ENCODE measurements at places on chromosomes 6 and 20.

- DNase-seq: no peak
Observed at GRCh38 chr20:2873747-2874041, 413 bp downstream of the PTPRA start.

GRCh38 chr6:13298446-13298845 is 29.9 kb downstream of the TBC1D7 start:
- DNase-seq: no peak

DNA sequence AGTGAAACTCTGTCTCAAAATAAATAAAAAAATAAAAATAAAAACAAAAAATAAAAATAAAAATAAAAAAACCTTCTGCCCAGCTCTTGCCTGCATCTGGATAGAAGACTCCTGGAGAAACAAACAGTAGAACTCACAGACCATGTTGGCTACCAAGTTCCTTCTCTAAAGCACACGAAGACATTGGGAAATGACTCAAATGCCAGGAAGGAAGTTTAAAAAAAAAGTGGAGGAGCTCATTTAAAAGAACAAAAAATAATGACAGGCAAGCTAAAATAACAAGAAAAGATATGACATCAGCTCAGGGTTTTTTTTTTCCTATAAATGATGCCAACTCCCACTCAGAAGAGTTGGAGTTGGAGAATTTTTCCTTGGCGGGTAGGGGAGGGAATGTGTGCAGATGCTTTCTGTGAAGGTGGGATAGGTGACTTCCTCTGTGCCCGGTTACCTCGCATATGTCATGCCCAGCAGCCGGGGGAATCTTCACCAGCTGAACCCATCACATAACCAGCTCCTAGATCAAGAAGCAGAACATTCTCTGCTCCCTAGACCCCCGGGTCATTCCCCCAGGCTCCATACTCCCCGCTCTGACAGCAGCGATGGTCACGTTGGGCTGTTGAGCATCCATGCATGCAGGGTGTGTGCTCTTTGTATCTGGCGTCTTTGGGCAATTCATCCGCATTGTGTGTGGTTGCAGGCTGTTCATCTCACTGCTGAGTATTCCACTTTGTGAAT is 17.3 kb upstream of the CD93 start:
- peak; percentile 91 for DNase-seq

DNA sequence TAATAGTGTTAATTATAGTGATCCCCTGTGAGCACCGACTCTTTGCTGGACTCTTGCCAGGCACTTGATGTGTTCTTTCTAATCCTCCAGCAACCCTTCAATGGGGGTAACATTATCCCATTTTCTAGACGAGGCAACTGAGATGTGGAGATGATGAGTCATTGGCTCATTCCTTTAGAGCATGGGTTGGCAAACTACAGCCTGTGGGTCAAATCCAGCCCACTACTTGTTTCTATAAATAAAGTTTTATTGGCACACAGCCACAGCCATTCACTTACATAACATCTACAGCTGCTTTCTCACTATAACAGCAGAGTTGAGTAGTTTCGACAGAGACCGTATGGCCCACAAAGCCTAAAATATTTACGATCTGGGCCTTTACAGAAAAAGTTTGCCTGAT is 249.5 kb upstream of the KCNG1 start:
- peak; percentile 13 for DNase-seq

- no peak for DNase-seq
Observed at GRCh38 chr6:140434761-140435160, 1060.3 kb upstream of the CITED2 start.

All from suppressor macrophage (primary cell).